CD4-positive, alpha-beta T cell (primary cell): ENCODE measurements at places on chromosomes 7 and 10. TPM values are rescaled to one million over a fixed set of nuclear protein-coding genes. Genes with fewer than 3 reads are reported as not detected.
A peak's percentile ranks its signal among the peaks of the same experiment; 100 is the strongest.

DNA sequence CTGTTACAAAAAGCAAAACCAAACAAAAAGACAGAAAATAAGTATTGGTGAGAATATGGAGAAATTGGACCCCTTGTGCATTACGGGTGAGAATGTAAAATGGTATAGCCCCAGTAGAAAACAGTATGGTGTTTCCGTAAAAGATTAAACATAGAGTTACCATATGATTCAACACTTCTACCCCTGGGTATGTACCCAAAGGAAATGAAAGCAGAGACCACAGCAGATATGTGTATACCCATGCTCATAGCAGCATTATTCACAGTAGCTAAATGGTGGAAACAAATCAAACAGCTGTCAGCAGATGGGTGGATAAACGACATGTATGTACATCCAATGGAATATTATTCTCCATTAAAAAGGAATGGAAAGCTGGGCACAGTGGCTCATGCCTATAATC lies 42.4 kb downstream of the STARD3NL start:
- no peak for DNase-seq

Gene COL28A1
- not detected for total RNA-seq

GRCh38 chr7:37765421-37765829 lies 81.9 kb downstream of the GPR141 start:
- DNase-seq: no peak

Gene PSMA2
- 38.8 TPM for total RNA-seq

DNA sequence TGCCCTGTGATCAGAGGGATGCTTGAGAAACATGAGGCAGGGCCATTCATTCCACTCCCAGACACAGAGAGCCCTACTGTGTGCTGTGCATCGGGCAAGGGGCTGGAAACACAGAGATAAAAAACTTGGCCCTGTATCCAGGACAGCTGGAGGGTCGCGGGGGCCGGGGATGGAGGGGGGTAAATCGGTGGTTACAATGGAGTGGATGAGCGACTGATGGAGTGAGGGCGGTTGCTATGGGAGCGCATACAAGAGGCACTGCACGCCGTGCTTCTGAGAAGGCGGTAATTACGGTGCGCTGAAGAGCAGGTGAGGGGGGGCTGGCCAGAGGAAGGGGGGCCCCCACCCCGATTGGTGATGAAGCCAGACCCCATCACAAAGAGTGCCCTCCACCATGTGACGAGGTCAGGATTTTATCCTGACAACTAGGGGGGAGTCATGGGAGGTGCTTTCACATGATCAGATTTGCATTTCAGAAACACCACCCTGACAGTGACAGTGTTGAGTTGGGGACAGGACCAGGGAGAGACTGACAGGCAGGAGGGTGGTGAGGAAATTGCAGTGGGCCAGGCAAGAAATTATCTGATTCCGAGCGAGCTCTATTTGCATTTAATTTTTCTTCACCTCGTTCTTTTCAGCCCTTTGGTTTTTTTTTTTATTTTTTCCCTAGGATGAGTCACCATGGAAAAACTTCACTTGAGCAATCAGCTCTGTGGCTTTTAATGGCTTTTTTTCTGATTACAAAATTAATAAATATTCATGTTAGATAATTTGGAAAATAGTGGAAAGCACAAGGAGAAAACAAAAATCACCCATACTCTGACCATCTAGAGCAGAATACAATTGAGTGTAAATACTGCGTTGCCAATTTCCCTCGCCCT lies 7.8 kb downstream of the CPA5 start:
- DNase-seq: no peak

DNA sequence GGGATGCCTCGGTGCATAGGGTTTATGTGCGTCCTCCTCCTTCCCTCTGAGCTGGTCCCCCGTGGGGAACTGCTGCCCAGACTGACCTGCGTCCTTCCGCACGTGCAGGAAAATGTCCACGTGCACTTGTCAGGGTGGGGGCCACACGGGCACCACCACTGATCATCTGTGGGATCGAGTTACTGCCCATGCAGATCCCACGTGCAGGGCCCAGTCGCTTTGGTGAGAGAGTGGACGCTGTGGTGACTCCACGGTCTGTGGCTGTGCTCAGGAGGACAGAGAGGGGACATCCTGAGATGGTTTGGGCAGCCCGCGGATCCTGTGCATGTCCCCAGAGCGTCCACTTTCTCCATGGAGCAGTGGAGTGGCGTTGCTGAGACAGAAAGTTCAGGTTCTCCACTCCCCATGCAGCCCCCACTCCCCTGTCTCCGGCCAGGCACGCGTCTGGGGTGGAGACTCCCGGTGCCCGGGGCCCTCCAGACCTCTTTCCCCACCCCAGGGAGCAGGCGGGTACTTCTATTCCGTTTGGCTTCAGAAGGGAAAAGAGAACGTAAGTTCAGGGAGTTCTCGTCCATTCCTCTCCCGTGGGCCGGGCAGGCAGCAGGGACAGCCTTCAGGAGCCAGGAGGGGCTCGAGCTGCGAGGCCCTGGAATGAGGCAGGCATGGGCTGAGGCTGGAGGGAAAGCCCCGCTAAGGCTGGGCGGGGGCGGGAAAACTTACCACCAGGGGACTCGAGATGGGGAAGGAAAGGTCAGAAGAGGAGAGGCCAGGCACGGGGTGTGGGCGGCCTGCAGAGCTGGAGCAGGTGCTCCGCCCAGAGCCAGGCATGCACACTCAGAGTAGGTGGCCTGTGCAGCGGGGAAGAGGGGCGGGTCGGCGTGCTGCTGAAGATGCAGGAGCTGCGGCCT lies 59.9 kb downstream of the EGFR start:
- DNase-seq: no peak

DNA sequence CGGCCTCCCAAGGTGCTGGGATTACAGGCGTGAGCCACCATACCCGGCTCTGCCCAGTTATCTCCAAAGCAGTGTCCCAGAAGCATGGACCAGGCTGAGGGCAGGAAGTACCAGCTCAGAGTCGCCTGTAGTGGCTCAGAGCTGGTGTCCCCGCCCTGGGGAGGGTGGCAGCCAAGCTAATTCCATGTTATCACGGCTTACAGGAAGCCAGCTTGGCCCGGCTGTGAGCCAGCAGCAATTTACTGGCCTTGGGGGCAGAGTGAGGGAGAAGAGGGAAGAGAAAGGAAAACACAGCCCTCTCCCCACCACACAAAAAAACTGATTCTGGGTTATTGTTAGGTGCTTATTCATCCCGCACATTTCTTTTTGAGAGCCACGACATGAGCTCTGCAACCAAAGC lies 88.1 kb downstream of the HIP1 start:
- DNase-seq: no peak

DNA sequence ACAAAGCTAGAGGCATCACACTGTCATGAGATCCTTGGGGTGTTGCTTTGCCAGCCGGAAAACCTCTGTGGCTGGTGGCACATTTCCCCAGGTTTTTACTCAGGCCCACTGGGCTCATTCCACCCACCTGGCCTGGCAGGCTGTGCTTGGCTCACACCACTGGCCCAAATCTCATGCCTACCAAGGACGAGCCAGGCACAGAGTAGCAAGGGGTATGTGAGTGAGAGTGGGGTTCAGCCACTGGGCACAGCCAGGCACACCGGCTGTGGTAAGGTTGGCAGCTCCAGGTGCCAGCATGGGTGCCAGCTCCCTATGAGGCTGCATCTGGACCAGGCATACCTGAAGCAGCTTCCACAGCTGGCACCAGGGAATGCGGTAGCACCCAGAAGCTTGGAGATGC lies 21.4 kb downstream of the STEAP1 start:
- DNase-seq: no peak

Gene NYAP1
- total RNA-seq: 0.75 TPM

Gene PITX3
- not detected for total RNA-seq

- no peak for DNase-seq
Measured at GRCh38 chr10:76311752-76312636, 880.6 kb downstream of the LRMDA start.

GRCh38 chr7:139328375-139328774 lies 12.8 kb upstream of the FMC1 start:
- DNase-seq: no peak

Gene LRRC4
- total RNA-seq: 1.6 TPM

DNA sequence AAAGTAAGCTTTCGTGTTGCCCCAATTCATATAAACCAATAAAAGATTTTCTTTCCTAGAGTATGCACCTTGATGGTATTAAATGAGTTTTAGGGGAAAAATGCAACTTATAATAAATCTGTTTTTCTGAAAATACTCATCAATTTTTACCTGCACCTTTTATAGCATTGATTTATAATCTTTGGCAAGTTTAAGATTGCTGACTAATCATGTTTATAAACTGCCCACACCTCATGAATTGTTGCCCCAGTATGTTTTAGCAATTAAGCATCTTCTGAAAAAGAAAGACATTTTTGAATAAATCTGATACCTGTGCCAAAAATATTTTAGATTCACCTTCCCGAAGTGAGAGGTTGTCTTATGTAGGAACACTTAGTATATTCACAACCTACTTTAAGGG lies 420.0 kb downstream of the THSD7A start:
- DNase-seq: no peak

Gene ATP6V0E2
- 24.9 TPM for total RNA-seq

Gene CUZD1
- 0.27 TPM for total RNA-seq

- no peak for DNase-seq
Measured at GRCh38 chr10:92475357-92475868, 98.5 kb downstream of the IDE start.

Gene CEP55
- 0.16 TPM for total RNA-seq

GRCh38 chr10:69324583-69324982 lies 46.3 kb downstream of the HK1 start:
- no peak for DNase-seq

Gene PILRA
- 5.3 TPM for total RNA-seq

Gene INMT
- total RNA-seq: 0.69 TPM

DNA sequence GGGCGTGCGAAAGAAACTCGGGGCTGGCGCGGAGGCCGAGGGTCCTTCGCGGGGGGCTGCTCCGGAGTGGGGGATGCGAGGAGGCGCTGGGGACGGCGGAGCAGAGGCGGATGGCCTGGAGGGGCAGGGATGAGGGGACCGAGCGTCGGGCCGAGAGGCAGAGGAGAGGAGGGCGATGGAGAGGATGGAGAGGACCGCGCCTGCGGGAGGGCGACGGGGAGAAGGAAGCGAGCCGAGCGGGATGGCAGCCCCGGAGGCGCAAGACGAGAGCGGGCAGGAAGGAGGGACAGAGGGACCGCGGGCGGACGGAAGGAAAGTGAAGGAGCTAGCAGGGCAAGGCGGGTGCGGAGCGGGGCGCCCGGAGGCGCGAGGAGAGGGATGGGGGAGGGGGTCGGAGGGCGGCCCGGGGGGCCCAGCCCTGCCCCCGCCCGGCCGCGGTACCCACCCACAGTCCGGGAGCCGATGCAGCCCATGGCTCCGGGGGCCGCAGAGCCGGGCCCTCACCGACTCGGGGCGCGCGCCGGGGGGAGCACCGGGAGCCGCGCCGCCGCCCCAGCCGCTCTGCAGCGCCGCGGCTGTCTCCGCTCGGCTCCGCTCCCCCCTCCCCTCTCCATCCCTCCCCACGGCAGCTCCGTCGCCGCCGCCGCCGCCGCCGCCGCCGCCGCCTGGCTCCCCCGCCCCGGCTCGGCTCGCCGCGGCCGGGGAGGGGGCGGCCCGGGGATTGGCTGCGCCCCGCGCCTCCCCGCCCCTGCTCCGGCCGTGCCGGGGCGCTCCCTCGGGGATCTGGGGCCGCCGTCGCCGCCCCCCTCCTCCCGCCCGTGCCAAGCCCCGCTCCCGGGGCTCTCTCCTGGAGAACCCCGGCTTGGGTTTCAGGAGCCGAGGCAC lies at the start of gene FAM131B:
Gene FAM131B, minus strand, starts transcription at position 583 of the 885 bp plus-strand sequence. Its CDS starts 110 bp downstream, at position 473.
- DNase-seq: peak; percentile 75

GRCh38 chr7:156156734-156157408 lies 344.6 kb upstream of the SHH start:
- no peak for DNase-seq

DNA sequence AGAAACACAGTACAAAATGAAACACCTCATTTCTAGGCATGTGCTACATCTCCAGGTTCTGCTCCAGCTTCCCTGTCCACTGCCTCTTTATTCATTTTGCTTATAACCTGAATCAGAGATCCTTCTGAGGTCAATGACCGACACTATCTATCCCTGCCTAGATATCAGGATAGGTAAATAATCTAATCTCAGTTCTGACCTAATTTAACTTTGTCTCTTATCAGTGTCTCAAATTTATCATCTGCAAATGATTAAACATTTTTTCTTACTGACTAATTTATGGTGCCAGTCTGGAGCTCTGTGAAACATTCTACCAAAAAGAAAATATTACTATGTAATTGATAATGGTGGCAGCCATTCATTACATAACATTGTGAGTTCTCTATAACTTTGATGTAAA lies 61.1 kb downstream of the SGCE start:
- no peak for DNase-seq

- no peak for DNase-seq
Measured at GRCh38 chr10:60139798-60140566, 233.6 kb upstream of the CCDC6 start.

Gene CTTNBP2
- not detected for total RNA-seq

Gene OR2A5
- not detected for total RNA-seq

Gene CYREN
- 14.0 TPM for total RNA-seq
